ENCODE measurements at places on chromosomes 12 and 14. TPM values are rescaled to one million over a fixed set of nuclear protein-coding genes. Genes with fewer than 3 reads are reported as not detected.

CERS5 gene
- total RNA-seq, result 23.4 TPM

TMEM260 gene
- 11.3 TPM for total RNA-seq

TSHR gene
- total RNA-seq, result not detected

- no peak for ATAC-seq
Measured at GRCh38 chr14:68591786-68592185, 201.1 kb downstream of the ZFP36L1 start.

BRAP gene
- total RNA-seq, result 22.3 TPM

- ATAC-seq, result no peak
Measured at GRCh38 chr12:27620121-27620520, 76.1 kb upstream of the REP15 start.

GRCh38 chr12:53892762-53893395 lies 45.8 kb upstream of the HOXC13 start:
- no peak for ATAC-seq

DNA sequence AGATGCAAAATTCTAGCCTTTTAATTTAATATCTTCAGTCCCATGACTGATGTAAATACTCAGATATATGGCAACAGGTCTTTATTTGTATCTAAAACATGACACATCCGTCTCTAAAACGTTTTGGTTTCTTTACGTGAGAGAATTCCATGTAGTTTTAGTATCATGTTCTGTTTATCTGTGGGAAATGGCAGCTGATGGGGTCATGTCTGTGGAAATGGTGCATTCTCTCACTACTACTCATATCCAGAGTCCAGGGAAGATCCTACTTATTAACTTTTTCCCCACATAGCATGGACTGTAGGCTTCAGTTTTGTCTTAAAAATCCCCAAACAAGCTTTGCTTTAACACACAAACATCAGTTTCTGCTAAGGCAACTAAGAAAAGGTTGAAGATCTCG lies 53.8 kb downstream of the SPTLC2 start:
- no peak for ATAC-seq
